Stimulated activated memory B cell treated with anti-CD40 and anti-IgM and Interleukin-4, amounts not matched to agents 10 μg/mL and 1 μg/mL and 100 μg/mL, for 72 hours (primary cell): ENCODE measurements at places on chromosomes 5 and 9.

- no peak for ATAC-seq
These were observed 222.5 kb downstream of the NXNL2 start for GRCh38 chr9:88757406-88758010.

- peak; percentile 88 for ATAC-seq
These were observed 6.6 kb downstream of the FBXW11 start for GRCh38 chr5:171999877-172000276.

- no peak for ATAC-seq
These were observed 535.9 kb downstream of the DNAH5 start for GRCh38 chr5:13408616-13409015.

DNA sequence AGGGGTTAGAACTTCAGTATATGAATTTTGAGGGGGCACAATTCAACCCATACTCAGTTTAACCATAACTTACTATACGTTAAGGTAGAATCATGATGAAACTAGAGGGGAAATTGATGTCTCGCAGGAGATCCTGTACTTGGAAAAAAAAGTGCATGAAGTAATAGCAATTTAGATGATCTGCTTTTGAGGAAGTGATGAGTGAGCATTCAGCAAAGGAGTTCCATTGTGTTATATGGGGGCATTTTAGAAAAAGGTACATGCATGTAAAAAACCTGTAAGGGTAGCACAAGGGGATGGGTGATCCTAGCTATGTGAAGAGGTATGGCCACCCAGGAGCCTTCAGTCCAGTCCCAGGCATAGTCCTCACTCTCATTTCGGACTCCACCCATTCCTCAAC lies 14.8 kb upstream of the TMC1 start:
- ATAC-seq = no peak

DNA sequence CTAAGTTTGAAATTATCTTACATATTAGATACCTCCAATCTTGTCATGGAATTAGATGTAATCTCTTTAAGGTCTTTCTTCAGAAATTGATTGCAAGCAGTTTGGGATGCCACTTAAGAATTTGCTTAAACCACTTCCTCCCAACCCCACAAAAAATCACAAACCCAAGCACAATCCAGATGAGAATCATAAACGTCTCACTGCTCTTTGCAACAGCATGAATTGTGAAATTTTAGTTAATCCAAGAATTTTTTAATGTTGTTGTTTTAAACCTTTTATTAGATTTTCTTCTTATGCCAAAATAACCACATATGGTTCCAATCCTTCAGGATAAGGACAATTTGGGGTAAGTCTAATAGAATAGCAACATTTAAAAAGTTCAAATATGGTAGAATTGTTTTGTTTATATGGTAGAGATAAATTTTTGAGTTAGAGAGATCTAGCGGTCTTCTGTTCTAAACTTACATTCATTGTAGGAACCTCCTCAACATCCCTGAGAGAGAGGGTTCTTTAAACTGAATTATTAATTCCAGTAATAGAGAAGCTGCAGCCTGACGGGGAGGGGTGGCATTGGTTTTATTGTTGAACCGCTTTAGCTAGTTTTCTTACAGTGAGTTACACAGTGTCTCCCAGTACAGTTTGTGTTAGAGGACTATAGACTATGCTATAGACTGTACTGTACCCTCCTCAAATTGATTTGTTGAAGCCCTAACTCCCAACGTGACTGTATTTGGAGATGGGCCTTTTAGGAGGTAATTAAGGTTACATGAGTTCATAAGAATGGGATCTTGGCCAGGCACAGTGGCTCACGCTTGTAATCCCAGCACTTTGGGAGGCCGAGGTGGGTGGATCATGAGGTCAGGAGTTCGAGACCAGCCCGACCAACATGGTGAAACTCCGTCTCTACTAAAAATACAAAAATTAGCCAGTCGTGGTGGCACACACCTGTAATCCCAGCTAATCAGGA lies 24.8 kb upstream of the IL6ST start:
- no peak for ATAC-seq

GRCh38 chr5:31469886-31470285 lies 62.0 kb downstream of the DROSHA start:
- ATAC-seq = no peak

GRCh38 chr5:119358530-119358900 lies 2.7 kb downstream of the TNFAIP8 start:
- no peak for ATAC-seq

- ATAC-seq = no peak
These were observed 3.9 kb downstream of the MEGF9 start for GRCh38 chr9:120710110-120710981.

DNA sequence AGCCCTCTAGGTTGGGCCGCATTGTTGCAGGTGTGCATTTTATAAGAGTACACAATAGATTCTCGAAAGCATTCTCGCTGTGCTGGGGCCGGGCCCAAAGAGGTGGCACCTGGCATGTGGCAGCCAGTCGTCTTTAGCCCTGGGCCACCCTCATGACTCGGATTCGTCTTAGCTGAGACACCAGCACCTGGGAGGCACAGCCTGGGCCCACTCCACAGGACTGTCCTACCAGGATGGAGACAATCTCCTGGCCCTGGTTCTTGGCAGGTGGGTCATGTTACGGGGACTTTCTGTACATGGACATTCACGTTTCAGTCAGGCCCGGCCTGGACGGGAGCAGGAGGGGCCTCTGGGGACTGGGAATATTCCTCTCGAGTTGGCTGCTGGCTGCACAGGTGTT lies 212.5 kb downstream of the FANCC start:
- no peak for ATAC-seq

GRCh38 chr9:40928803-40929487 lies 199.5 kb downstream of the FOXD4L6 start:
- no peak for ATAC-seq

- no peak for ATAC-seq
These were observed 116.6 kb downstream of the PCSK1 start for GRCh38 chr5:96316487-96316886.

DNA sequence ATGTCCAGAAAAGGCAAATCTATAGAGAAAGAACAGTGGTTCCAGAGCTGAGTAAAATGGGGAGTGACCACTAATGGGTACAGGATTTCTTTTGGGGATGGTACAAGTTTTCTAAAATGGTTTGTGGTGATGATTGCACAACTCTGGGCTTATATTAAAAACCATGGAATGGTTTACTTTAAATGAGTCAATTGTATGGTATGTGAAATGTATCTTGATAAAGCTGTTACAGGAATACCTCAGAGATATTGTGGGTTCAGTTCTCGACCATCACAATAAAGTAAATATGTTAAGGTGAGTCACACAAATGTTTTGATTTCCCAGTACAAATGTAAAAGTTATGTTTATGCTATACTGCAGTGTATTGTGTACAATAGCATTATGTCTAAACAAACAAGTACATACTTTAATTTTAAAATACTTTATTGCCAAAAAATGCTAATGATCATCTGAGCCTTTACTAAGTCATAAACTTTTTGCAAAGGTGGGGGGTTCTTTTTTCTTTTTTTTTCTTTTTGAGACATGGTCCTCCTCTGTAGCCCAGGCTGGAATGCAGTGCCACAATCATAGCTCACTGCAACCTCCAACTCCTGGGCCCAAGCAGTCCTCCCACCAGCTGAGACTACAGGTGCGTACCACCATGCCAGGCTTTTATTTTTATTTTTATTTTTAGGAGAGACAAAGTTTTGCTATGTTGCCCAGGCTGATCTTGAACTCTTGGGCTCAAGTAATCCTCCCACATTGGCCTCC lies 65.9 kb downstream of the SHOC1 start:
- ATAC-seq = no peak

- no peak for ATAC-seq
These were observed 15.1 kb upstream of the TNFSF15 start for GRCh38 chr9:114820776-114821501.

GRCh38 chr5:27784317-27784716 lies 745.9 kb upstream of the CDH9 start:
- no peak for ATAC-seq

DNA sequence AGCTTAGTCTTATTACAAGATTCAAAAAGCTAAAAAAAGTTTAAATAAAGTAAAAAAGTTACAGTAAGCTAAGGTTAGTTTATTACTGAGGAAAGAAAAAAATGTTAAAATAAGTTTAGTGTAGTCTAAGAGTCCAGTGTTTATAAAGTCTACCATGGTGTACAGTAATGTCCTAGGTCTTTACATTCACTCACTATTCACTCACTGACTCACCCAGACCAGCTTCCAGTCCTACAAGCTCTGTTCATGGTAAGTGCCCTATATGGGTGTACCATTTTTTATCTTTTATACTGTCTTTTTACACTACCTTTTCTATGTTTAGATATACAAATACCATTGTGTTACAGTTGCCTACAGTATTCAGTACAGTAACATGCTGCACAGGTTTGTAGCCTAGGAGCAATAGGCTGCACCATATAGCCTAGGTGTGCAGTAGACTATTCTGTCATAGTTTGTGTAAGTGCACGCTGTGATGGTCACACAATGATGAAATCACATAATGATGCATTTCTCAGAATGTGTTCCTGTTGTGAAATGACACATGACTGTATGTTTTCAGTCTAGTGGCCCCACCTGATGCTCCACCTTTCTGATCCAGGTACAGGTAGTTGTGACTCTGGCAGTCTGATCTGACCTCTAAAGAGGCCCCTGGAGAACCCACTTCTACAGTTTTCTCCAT lies 45.7 kb downstream of the SNX18 start:
- ATAC-seq = no peak

GRCh38 chr5:106757672-106758071 lies 913.1 kb downstream of the EFNA5 start:
- no peak for ATAC-seq

- peak; percentile 42 for ATAC-seq
These were observed 15.3 kb downstream of the HNRNPH1 start for GRCh38 chr5:179608131-179608581.

DNA sequence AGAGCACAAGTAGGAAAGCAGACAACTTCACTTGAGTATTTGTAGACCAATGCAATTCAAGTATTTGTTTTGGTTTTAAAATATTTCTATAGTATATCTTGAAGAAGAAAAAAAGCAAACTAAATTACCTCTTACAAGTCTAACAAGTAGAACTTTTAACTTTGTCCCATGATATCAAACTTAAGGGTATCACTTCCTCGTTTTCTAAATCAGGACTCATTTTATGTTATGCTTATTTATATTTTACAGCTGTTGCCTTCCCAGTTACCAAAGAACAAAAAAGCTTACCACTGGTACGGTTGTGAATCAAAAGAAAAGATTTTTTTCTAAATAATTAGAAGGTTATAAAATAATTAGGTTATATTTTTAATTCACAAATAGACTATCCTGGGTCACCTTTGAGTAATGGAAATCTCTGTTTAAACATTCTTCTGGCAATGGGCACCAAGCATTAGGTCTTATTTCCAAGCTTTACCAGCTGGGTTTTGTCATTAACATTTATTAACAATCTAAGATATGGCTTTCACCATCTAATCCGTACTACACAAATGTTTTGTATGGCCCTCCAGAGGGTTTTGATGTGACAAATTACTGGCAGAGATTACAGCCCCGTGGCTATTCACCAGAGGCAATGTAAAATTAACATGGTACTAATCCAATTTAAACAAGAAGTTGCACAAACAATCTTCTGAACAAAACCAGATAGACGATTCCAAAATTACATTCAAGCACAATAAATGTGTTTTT lies 63.6 kb downstream of the CEP120 start:
- ATAC-seq = no peak

- ATAC-seq = no peak
These were observed 70.5 kb downstream of the PIK3R1 start for GRCh38 chr5:68285851-68286611.

GRCh38 chr9:108786901-108787689 lies 68.7 kb downstream of the ACTL7B start:
- ATAC-seq = peak; percentile 9
